Retina (tissue), 1 donor: ENCODE measurements at places on chromosomes 11 and 22.

- no peak for DNase-seq
These were observed 135.8 kb upstream of the SPON1 start for GRCh38 chr11:13826505-13827278.

GRCh38 chr11:11865449-11865848, 23.7 kb downstream of the USP47 start:
- DNase-seq, result no peak

DNA sequence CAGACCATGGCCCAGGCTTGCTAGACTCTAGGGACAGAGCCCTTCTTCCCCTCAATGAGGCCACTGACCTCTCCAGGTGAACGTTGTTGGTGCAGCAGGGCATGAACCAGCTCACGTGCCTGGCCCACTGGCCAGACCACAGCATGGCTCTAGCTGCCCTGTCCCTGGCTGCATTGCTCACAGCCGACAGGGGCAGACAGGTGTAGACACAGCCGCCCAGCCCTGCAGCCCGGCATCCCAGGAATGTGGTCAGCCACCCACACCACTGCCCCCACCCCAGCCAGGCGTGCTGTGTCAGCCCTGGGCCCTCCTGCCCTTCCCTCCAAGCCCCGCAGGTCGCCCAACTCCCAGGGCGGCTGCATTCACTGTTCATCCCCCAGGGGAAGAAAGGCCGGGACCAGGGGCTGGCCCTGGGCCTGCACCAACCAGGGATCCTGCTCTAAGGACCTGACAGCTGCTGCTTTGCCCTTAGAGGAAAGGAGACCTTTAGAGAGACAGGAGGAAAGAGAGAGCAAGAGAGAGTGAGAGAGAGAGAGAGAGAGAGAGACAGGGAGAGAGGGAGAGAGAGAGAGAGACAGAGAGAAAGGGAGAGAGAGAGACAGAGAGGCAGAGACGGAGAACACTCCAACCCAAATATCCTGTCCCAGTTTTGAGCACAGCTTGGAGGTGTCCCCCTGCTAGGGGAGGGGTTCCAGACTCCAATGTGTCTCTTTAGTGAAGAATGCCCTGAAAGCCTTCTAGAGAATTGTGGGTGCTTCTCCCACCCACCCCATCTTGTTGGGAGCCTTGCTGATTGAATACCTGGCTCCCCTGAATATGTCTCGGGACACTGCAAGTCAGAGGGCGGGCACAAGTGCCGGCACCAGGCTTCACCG, 44.2 kb upstream of the LINC01488 start:
- DNase-seq, result no peak

DNA sequence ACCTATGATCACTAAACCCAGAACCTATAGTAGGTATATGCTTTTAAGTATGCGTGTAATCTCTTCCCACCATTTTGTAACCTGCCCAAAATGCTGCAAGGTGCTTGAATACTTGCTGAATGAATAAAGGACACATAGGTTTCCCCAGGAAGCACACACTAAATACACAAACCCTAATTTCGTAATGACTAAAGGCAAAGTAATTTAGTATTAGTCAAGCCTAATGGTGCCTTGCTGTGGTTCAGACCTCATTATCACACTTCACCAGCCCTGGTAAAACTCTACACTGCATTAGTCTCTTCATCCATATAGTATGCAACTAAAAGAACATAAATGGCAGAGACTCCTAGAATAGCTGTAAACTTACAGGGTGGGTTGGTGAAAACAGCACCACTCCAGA, 289.0 kb upstream of the PITPNB start:
- no peak for DNase-seq

DNA sequence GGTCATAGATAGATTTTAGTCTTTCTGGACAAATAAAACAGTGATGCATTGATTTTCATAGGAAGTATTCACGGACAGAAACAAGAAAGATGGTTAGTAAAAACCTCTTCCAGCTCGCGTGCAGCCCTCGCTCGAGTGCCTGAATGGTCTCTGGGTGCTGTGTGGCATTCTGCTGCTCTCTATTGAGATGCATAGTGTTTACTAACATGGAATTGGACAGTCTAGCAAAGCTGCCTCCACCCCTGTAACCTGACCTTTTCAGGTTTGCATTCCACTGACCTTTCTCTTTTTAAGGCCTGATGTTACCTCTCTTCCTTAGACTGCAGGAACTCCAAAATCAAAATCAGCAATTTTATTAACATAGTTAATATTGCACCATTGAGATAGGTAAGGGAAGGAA, 643.4 kb downstream of the JRKL start:
- DNase-seq, result no peak

DNA sequence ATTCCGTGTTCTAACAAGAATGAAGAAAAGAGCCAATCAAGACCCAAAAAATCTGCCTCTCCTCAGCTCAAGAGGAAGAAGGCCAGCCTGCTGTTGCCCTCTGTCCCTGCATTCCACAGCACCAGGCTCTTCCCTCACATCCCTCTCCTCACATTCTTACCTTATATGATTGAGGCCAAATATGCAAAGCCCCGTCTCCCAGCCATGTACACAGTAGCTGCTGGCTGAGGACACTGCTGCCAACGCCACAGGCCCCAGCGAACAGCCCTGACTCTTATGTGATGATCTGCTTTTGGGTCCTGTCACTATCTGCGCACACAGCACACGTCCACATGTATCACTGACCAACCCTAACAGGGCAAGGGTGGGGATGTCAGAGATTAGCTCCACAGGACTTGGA, 60.2 kb downstream of the MICAL3 start:
- no peak for DNase-seq
